ENCODE measurements at places on chromosomes 1 and 21. TPM values are rescaled to one million over a fixed set of nuclear protein-coding genes. Genes with fewer than 3 reads are reported as not detected.

DNA sequence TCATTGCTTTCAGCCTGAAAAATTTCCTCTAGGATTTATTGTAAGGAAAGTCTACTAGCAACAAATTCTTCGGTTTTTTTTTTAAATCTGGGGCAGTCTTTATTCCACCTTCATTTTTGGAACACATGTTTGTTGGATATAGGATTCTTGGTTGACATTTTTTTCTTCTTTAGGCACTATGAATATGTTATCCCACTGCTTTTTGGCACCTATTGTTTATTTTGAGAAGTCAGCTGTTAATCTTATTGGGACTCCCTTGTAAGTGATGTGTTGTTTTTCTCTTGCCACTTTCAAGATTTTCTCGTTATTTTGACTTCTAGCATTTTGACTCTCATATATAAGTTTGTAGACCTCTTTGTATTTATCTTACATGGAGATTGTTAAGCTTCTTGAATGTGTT is 99.3 kb downstream of the NPHS2 start:
- DNase-seq: no peak

LIN28A gene
- total RNA-seq: not detected

ODR4 gene
- 28.2 TPM for total RNA-seq

DNA sequence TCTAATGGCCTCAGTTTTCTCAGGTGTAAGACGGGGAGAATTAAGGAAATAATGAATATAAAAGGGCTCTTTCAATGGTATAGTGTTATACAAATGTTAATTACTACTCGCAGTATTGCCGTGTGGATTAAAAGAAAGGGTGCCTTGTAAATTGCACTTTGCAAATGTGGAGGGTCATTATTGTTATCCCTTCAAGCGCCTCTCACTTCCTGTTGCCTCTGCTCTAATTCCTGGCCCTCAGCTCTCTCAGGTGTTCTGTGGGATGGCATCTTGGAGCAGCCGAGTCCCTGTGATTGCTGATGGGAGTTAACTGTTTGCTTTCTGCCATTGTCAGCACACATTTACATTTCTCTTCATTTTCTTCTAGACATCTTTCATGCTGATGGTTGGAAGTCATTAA is 7.1 kb upstream of the S100A11 start:
- no peak for DNase-seq

GRCh38 chr1:54273795-54274163 is 73.8 kb downstream of the MRPL37 start:
- DNase-seq: no peak

Data from ureter (tissue), 1 donor.